ENCODE measurements at places on chromosomes 6 and 20. TPM values are rescaled to one million over a fixed set of nuclear protein-coding genes. Genes with fewer than 3 reads are reported as not detected.

The SDCBP2 gene
- 6.0 TPM for total RNA-seq

The KHDRBS2 gene
- total RNA-seq, result not detected

The SLC24A3 gene
- not detected for total RNA-seq

The PERP gene
- total RNA-seq, result 24.8 TPM

The CGA gene
- not detected for total RNA-seq

The KCNK17 gene
- not detected for total RNA-seq

The HLA-DPA1 gene
- total RNA-seq, result 0.34 TPM

The KHDC1 gene
- 0.09 TPM for total RNA-seq

The TFAP2D gene
- not detected for total RNA-seq

The RNF182 gene
- 0.85 TPM for total RNA-seq

The TMEM217 gene
- total RNA-seq, result 12.4 TPM

The RAET1L gene
- not detected for total RNA-seq

The NKAIN4 gene
- total RNA-seq, result not detected

The SYTL3 gene
- total RNA-seq, result 0.70 TPM

The GATA5 gene
- total RNA-seq, result not detected

The GFRA4 gene
- total RNA-seq, result not detected

The HAO1 gene
- not detected for total RNA-seq

The CNKSR3 gene
- total RNA-seq, result 15.5 TPM

The MYO6 gene
- total RNA-seq, result 67.2 TPM

The KIAA1755 gene
- total RNA-seq, result 0.05 TPM

The C4B gene
- 1.2 TPM for total RNA-seq

The PKIB gene
- total RNA-seq, result not detected

The XKR7 gene
- not detected for total RNA-seq

The BPIFA1 gene
- total RNA-seq, result not detected

The SPDEF gene
- total RNA-seq, result not detected

The TRIM26 gene
- 29.3 TPM for total RNA-seq

The E2F1 gene
- total RNA-seq, result 11.2 TPM

The MICA gene
- total RNA-seq, result 57.9 TPM

The SRMS gene
- total RNA-seq, result not detected

The GPR63 gene
- total RNA-seq, result under 0.01 TPM

The NEU1 gene
- total RNA-seq, result 66.8 TPM

The FOXS1 gene
- total RNA-seq, result 0.09 TPM

The NXT1 gene
- 36.2 TPM for total RNA-seq

All from dermis blood vessel endothelial cell (primary cell).